ENCODE measurements at places on chromosomes 1 and 21.

GRCh38 chr1:98045767-98046641, 125.2 kb upstream of the DPYD start:
- no peak for DNase-seq

- no peak for DNase-seq
These were observed 7.5 kb downstream of the ELF3 start for GRCh38 chr1:202017749-202018467.

- no peak for DNase-seq
These were observed 118.2 kb downstream of the MAP3K21 start for GRCh38 chr1:233445737-233446136.

GRCh38 chr21:44306936-44307704, 7.3 kb downstream of the PFKL start:
- no peak for DNase-seq

GRCh38 chr21:42398436-42399028, 2.7 kb upstream of the TMPRSS3 start:
- DNase-seq: no peak

- DNase-seq: no peak
These were observed 73.3 kb upstream of the SLC44A3 start for GRCh38 chr1:94746635-94747525.

- DNase-seq: no peak
These were observed 3.8 kb downstream of the RGS13 start for GRCh38 chr1:192639607-192640368.

DNA sequence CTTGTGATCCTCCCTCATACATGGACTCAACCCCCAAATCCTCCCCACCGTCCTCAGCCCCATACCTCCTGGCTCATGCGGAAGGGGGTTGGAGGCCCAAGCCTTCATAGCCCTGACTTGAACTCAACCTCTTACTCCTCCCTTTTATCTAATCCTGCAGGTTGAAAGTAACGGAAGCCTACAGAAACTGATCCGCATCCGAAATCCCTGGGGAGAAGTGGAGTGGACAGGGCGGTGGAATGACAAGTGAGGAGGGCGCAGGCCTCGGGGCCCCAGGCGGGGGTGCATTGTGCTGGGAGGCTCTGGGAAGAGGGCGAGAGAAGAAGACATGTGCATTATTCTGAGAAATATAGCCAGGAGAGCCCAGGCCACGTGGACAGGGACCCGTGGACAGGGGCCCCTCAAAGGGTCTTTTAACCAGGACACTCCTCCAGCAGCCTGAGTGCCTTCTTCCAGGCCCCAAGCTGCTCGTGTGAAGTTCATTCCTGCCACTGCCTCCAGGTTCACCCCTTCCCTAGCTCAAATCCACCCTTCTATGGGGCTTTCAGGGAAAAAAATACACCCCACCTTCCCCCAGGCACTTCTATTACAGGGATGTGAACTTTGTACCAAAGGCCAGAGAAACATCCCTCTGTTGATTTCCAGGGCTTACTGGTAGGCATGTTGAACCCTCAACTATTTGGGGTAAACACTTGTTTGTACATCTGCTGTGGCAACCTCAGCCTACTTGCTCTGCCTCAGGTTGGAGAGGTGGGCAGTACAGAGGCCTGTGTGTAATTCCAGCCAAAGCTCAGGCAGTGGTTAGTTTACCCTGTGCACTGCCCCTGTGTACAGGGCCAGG, 38.6 kb downstream of the CAPN2 start:
- DNase-seq: no peak

DNA sequence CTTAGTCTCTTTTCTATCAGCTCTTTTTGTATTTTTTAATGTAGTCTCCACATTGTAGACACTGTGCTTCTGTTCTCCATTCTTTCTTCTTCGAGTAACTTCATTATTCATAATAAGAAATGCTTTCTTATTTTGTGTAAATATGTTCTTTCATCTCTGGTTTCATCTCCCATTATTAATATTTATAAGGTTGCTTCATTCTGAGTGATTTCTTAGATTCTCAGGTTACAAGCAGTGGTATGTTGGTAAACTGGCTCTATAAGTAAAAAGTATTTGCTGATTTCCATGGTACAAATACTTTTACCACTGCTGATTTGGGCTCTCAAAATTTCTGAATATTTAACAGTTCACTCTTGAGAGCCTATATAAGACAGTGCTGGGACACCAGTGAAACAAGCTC, 81.3 kb downstream of the CDC14A start:
- no peak for DNase-seq

GRCh38 chr1:156509424-156510034, 9.0 kb upstream of the MEF2D start:
- no peak for DNase-seq

DNA sequence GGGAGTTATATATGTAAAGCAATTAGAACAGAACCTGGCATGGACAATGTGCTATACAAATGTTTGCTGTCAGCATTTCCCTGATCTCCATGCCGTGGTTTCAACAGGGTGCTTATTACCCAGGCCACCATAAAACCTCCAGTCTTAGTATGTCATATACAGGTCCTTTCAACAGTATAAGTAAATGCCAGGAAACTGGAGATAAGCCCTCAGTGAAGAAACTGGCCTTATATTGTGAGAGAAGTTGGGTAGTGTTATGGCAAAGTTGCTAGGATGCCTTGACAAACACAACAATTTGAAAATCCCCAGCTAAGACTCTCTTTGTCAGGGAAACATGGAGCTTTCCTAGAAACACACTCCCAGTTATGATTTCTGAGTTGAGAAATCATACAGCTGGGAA, 850.2 kb upstream of the ADAMTS5 start:
- DNase-seq: no peak

DNA sequence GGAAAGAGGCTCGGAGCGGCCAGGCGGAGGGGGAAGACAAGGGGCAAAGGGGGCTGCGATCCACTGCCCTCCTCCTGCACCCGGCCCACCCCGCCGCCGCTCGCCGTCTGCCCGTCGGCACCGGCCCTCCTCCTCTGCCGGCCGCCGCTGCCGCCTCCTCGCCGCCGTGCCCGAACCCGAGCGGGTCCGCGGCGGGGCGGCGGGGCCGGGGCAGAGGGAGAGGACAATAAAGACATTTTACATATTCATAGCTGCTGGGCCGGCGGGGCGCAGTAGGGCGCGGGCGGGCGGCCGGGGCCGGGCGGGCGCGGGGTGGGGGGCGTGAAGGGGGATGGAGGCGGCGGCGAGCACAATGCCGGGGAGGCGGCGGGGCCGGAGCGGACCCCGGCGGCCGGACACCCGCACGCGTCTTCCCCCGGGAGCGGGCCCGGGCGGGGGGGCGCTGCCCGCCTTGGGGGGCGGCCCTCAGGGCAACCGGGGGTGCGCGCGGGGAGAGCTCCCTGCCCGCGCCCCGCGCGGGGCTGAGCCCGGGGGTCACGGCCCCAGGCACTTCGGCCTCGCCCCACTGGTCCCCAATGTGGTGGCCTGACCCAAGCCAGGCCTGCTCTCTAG, 546 bp downstream of the POU2F1 start:
- peak; percentile 2 for DNase-seq

DNA sequence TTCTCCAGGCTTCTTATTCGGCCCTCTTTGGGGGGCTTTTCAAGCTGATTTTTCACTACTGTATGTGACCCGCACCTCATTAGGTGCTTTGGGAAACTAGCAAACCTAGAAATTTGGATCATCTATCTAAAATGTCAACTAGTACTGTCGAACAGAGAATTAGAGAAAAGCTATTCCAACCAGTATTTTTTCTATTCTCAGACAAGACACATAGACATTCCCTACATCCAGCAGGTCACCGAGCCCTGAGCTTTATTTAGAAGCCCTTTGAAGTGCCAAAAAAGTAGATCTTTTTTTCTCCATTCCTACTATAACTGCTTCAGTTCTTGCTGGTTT, 310 bp upstream of the SSR2 start:
- DNase-seq: no peak

DNA sequence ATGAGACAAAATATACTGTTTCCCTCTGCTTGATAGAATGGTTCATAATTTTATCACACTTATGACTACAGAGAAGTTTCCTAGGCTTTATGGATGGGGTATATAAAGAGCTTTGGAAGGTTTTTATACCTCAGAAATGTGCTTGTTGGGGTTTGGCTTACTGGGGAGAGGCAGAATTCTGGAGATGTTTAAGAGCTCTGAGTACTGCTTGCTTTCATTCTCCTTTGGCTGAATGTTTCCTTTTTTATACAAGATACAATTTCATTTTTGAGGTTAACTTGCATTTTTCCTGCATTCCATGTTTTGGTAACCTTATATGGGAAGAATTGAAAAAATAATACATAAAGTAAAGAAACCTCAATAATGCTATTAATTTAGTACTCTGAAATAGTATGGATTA, 157.7 kb upstream of the COL11A1 start:
- DNase-seq: no peak
